Stimulated activated CD8-positive, alpha-beta memory T cell treated with anti-CD3 and anti-CD28 coated beads, Interleukin-4, amount 100 ng/mL, for 1 hour (primary cell): ENCODE measurements at places on chromosomes 6 and 20.

DNA sequence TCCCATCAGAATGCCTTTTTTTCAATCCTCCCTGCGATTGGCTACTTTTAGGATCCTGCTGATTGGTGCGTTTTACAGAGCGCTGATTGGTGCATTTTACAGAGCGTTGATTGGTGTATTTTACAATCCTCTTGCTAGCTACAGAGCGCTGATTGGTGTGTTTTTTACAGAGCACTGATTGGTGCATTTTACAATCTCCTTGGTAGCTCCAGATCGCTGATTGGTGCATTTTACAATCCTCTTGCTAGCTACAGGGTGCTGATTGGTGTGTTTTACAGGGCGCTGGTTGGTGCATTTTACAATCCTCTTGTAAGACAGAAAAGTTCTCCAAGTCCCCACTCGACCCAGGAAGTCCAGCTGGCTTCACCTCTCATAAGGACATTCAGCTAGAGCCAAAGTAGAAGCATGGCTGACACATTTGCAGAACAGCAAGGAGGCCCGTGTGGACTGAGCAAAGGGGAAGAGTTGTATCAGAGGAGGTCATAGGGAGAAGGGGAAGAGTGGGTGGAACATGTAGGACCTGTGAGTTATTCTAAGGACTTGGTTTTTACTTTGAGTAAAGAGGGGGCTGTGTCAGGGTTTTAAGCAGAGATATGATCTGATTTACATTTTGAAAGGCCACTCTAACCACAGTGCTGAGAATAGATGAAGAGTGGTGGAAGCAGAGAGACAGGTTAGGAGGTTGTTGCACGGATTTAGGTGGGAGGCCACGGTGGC lies 2.6 kb downstream of the ALDH5A1 start:
- DNase-seq, result no peak

DNA sequence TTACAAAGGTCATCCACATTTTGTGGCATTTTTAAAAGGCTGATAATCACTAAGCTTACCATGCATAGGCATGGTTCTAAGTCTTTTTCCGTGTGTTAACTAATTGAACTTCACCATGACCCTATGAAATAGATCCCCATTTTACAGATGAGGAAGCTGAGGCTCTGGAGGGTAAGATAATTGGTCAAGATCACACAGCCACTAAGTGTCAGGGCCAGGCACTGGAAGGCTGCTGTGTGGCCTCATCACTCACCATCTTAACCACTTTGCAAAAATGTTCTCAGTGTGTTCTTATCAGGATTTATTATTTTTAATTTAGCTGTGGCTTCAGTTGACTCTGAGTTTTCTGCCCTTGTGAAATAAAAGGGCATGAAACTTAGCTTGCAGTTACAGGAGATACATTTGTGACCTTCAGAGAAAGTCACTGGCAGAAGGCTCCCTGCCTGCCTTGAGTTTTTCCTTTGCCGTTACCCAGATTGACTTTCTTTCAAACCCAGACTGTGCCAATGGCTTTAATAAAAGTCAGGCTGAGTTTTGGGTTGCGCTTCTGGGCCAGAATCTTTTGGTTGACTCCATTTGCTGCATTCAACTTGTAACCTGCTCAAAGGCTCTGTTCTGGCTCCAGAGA lies 82.0 kb downstream of the EZR start:
- no peak for DNase-seq

GRCh38 chr6:19839788-19840187 lies 2.6 kb downstream of the ID4 start:
- no peak for DNase-seq

DNA sequence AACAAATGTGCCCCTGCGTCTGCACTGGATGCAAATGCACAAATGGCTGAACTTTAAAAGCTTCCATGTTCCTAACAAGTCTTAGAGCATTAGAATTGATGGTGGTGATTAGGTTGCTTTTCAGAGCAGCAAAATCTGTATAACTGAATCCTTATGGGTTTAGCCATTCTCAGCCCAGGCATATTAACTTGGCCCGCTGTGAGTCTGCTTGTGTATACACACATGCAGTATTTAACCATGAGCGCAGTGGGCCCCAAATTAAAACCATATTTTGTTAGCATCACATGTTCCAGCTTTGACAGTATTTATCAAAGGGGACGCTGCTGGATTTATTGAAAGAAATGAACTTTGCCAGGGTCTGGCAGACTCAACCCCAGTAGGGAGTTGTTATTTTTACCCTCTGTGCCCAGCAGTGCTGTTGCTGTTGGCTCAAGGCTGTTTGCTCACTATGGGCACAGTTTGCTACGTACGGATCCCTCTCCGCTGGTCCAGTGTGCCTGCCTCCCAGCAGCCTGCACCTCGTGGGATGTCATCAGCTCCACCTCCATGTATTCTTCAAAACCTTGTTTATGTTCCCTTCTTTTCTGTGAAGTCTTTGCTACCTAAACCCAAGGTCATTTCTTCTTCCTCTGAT lies 144.7 kb downstream of the QRSL1 start:
- DNase-seq, result no peak

GRCh38 chr6:47348316-47348863 lies 38.7 kb upstream of the TNFRSF21 start:
- DNase-seq, result no peak

GRCh38 chr6:107620732-107621131 lies 130.8 kb downstream of the SOBP start:
- no peak for DNase-seq

- DNase-seq, result no peak
Measured at GRCh38 chr6:67802771-67803170, 832.3 kb upstream of the ADGRB3 start.

GRCh38 chr6:158761746-158762145 lies 57.4 kb downstream of the EZR start:
- no peak for DNase-seq

- no peak for DNase-seq
Measured at GRCh38 chr6:24448828-24449525, 40.4 kb downstream of the GPLD1 start.

DNA sequence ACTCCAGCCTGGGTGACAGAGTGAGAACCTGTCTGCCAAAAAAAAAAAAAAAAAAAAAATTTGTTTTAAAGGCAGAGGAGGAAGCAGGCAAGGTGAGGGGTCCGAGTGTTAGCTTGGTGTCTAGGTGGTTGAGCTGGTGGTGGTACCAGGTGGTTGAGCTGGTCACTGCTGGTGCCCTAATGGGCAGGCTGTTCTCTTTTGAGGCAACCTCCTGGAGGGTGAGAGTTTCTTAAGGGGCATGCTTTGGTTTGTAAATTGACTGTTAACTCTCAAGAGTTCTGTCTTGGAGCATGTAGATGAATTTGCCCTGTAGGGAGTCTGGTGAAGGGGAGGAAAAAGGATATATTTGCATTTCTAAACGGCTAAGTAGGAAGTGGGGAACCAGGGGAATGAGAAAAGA lies 52.7 kb downstream of the BANF2 start:
- no peak for DNase-seq

GRCh38 chr6:169839493-169839892 lies 88.1 kb downstream of the ERMARD start:
- no peak for DNase-seq

GRCh38 chr6:34295721-34296120 lies 46.9 kb upstream of the SMIM29 start:
- DNase-seq, result no peak

DNA sequence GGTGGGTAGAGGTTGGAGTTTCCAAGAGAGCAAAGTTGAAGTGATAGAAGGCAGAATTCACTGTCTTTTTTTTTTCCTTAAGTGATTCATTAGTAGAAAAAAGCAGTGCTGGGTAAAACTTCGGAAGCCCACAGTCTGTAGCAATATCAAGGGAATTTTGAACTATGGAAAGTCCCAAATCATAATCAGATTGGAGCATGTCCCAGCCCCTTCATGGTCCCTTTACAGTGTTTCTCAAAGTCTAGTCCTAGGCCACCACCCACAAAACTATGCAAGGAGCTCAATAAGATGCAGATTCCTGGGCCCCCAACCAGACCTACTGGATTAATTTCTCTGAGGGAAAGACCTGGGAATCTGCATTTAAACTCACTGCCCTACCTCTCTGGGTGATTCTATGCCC lies 22.6 kb downstream of the NEDD9 start:
- DNase-seq, result no peak

DNA sequence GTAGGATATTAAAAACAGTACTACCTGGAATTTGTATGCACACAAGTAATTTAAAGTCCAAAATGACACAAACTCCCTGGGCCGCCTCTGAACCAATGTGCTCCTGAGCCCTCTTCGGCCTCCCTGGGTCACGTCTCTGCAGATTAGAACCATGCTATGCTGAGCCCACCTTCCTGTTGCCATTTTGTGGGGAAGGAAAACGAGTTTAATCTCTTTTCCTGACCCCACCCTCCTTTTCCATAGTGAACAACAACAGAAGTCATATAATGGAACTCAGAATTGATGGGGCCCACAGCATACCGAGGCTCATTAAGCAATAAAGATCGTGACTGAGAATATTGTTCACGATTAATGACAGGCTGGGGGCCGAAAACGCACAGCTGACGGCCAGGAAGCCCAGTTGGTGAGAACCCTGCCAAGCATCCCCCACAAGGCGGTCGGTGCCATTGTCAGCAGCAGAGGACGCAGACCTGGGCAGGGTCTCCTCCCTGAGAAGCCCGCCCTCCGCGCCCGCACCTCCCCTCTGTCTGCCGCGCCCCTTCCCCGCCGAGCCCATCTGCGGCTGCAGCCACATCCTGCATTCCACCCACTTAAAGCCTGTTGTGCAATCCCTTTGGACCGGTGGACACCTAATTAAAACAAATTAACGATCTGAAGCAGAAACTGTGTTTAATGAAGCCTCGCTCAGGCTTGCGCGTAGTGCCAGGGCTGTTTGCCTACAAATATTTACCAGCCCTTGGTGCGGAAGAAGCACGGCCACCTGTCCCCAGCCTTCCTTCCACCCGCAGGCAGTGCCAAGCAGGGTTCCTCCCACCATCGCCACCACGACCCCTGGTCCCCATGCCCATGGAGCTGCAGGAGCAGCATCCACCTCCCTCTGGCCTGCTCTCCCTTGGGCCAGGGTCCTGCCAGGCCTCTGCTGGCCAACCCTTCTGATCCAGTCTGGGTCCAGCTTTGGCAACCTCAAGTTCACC lies 68.1 kb downstream of the DLL1 start:
- no peak for DNase-seq

- no peak for DNase-seq
Measured at GRCh38 chr6:20686142-20686541, 151.9 kb downstream of the CDKAL1 start.

- no peak for DNase-seq
Measured at GRCh38 chr20:35091816-35092523, 637 bp downstream of the TRPC4AP start.

GRCh38 chr6:33142501-33143070 lies 49.7 kb downstream of the COL11A2 start:
- no peak for DNase-seq

DNA sequence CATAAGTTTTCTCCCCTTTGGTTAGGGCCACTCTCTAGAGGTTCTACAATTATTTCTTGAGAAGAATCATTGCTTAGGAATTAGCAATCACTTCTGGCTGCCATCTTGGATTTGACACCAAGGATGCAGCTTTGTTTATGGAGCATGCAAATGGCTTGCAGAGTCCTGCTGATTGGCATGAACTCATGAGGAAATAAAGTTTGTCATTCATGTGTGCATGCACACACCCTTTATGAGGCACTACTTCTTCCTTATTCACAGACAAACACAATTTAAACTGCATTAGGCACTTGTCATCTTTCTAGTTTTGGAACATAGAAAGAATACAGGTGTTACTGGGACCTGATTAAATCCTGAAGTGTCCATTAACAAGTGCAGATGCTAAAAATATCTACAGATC lies 42.5 kb upstream of the HIVEP2 start:
- no peak for DNase-seq

GRCh38 chr6:129029778-129030177 lies 146.8 kb downstream of the LAMA2 start:
- no peak for DNase-seq

- no peak for DNase-seq
Measured at GRCh38 chr20:60589623-60590022, 631.4 kb downstream of the CDH26 start.

GRCh38 chr6:99602520-99603420 lies 3.9 kb upstream of the PRDM13 start:
- DNase-seq, result no peak

- DNase-seq, result no peak
Measured at GRCh38 chr20:3309226-3309625, 70.2 kb upstream of the SLC4A11 start.

GRCh38 chr6:37155394-37156312 lies 14.3 kb upstream of the PIM1 start:
- DNase-seq, result no peak

DNA sequence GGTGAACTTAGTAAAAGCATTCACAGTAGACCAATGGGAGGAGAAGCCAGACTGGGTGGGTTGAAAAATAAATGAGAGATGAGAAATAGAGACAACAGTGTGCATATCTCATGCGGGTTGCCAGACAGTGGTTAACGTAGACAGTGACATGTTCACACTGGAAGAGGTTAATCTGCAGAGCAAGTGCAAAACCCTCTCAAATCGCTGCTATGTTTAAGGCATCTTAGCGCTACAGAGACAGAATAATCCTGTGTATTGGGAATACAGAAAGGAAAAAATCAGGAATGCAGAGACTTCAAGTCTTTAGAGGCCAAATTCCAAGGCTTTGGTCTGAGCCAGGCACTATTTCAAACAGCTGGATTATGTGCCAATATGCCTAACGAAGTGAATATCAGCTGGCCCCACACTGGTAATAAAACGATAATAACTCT lies 107.1 kb downstream of the TSHZ2 start:
- DNase-seq, result no peak

DNA sequence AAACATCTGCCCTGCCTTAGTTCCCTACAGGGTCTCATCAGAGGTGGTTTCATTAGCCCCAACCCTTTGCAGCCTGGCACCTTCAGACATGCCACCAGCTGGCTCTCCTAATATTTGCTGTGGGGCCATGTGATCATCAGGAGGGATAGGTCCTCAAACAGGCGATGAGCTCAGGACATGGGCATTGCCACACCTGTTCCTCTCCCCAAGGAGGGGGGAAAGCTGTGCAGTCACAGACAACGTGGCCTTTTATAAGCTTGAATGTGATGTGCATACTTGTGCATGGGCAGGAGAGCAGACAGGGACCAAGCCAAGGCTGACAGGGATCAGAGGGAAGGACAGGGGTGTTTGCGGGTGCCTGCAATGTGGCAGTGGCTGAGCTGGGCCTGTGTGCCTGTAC lies 78.8 kb upstream of the ZNFX1 start:
- no peak for DNase-seq

DNA sequence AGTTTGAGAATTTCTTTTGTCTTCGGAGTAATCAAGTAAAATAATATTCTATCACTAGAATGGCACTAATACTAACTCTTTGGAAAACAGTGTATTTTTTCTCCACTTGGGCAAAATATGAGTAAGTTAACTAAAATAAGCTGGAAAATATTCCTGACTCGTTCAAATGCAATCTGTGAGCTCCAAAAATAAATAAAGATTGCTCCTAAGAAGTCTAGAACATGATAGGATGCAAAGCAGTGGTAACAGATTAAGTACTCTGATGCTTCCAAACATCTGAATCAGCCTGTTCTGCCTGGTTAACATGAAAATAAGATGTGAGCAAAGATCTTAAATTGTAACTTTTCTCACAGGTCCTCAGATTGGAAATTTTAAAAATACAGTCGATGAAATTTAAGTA lies 285.1 kb upstream of the ID4 start:
- no peak for DNase-seq

GRCh38 chr20:24059174-24059573 lies 70.6 kb upstream of the GGTLC1 start:
- no peak for DNase-seq

GRCh38 chr20:49672096-49672664 lies 41.5 kb downstream of the B4GALT5 start:
- no peak for DNase-seq

GRCh38 chr6:14816116-14816859 lies 429.6 kb upstream of the JARID2 start:
- DNase-seq, result no peak

- DNase-seq, result no peak
Measured at GRCh38 chr6:41255638-41256246, 27.6 kb downstream of the TREML4 start.
